ENCODE measurements at places on chromosomes 3 and 15.

GRCh38 chr3:122475316-122475715 is 39.4 kb downstream of the KPNA1 start:
- DNase-seq = no peak

GRCh38 chr15:87567406-87568030 is 689.0 kb downstream of the NTRK3 start:
- DNase-seq = no peak

- DNase-seq = no peak
Measured at GRCh38 chr15:50778086-50778485, 12.6 kb upstream of the SPPL2A start.

GRCh38 chr15:75455424-75455981 is 4.0 kb upstream of the SIN3A start:
- peak; percentile 76 for DNase-seq

DNA sequence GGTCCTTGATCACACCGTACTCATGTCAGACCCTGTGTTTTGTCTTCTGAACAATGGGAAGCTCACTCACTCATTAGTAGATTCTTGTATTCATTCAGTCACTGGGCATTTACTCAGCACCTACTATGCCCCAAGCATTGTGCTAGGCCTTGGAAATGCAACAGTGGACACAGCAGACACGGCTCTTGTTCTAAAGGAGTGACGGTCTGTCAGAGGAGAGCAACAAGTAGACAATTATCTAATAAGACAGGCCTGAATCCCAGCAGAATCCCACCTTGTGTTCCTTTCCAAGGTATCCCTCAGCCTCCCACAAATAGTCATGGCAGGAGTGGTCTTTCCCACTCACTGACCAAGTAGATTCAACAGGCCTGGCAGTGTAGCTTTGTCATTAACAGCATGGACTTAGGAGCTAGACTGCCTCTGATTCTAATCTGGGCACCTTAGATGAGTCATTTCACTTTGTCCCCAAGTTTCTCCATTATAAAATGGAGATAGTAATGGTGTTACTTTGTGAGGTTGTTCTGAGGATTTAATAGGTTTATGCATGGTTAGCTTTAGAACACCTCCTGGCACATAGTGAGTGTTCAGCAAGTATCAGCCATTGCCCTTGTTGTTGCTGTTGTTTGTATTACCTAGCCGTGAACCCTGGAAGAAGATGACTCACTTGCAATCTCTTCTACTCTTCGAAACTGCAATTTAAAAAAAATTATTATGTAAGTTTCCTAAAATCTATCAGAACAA is 69.1 kb downstream of the SSUH2 start:
- no peak for DNase-seq

Data from NCI-H2227 treated with DMSO at 0.1 percent for 48 hours (cell line).